ENCODE measurements at places on chromosomes 16 and 17.
A peak's percentile ranks its signal among the peaks of the same experiment; 100 is the strongest.

DNA sequence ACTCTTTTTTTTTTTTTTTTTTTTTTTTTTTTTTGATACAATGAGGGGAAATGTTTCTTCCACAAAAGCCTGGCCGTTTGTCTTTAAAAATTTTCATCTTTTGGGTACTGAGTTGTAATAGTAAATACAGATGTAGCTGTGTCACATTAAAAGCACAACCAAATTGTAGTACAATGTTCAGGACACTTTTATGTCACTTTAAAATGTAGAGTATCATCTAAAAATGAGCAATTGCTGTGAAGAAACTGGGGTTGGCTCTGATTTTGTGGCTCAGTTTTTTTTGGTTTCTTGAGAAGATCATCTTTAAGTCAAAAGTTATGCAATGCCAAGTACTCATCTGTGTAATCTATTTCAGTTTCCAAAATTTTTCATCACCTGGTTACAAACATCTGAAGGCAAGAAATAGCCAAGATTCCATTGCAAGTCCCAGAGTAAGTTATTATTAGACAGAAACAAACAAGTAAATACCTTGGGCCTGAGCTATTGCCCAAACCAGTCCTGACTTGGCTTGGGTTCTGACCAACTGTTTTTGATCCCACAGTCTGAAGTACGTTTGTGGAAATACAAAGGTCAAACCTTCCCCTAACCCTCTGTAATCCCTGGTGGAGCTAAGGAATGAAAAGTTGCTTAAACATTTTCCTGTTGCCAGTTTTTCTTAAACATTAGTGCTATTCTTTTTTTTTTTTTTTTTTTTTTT, 717.2 kb downstream of the WWOX start:
- no peak for DNase-seq

DNA sequence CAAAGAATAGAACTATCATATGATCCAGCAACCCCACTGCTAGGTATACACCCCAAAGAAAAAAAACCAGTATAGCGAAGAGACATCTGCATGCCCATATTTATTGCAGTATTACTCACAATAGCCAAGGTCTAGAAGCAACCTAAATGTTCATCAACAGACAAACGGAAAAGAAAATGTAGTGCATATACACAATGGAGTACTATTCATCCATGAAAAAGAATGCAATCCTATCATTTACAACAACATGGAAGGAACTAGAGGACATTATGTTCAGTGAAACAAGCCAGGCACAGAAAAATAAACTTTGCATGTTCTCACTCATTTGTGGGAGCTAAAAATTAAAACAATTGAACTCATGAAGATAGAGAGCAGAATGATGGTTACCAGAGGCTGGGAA, 55.3 kb downstream of the WDR59 start:
- no peak for DNase-seq

DNA sequence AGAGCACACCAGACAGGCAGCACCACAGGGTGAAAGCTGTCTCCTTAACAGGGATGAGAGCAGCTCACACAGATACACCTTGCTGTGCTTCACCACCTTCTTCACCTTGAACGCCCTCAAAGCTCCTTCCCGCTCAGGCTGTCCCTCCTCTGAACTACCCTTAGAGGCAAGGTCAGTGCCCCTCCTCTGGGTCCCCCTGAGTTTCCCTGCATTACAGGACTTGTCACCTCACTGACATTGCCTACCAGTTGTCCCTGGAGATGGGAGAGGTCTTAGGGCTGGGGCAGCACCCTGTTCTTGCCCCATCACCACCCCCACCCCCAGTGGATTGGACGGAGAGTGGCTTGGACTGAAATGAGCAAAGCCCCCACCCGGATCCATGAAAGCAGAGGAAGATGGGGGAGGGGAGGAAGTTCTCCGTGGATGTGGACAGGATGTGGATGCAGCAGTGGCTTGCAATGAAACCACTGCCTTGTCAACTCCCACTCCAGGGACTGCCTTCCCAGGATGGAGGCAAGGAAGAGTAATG, 73.2 kb upstream of the CDH5 start:
- no peak for DNase-seq

GRCh38 chr16:1564325-1564724, 30.9 kb downstream of the TMEM204 start:
- DNase-seq = no peak

- no peak for DNase-seq
Measured at GRCh38 chr16:49307176-49307575, 25.5 kb upstream of the CBLN1 start.

DNA sequence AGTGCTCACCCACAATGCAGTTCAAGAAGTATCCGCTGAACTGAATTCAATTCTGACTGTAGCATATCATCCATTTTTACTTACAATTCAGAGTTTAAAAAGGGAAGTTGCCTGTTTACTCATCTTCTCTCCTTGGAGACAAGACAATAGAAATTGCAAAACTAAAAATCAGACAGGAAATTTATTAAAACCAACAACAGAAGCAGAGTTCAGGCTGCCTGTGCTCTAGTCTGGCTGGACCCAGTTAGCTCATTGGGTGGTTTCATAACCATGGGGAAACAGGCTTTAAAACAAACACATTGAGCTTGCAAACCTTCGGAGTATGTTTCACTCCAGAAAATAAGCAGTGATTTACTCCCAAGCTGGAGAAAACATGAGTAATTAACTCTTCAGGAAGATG, 321.4 kb downstream of the GRIN2A start:
- no peak for DNase-seq

DNA sequence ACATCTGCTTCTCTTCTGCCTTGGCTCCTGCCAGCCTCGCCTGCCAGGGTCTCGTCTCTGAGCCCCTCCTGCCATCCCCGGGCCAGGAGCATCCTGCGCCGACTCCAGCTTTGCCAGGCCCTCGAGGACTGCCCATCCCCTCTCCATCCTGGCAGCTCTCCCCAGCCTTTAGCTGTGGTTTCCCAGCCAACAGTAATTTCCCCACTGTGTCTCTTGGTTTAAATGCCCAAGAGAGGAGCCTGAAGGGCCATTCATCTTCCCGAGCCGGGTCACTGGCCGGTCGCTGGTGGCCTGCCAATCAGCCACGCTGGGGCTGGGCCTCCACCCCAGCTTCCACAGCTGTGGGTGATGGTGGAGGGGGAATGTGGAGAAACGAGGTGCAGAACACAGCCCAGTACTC, 47.8 kb downstream of the MRC2 start:
- DNase-seq = no peak

- DNase-seq = no peak
Measured at GRCh38 chr17:66943484-66943883, 21.0 kb upstream of the CACNG4 start.

GRCh38 chr17:5562661-5563360, 21.5 kb downstream of the NLRP1 start:
- no peak for DNase-seq

DNA sequence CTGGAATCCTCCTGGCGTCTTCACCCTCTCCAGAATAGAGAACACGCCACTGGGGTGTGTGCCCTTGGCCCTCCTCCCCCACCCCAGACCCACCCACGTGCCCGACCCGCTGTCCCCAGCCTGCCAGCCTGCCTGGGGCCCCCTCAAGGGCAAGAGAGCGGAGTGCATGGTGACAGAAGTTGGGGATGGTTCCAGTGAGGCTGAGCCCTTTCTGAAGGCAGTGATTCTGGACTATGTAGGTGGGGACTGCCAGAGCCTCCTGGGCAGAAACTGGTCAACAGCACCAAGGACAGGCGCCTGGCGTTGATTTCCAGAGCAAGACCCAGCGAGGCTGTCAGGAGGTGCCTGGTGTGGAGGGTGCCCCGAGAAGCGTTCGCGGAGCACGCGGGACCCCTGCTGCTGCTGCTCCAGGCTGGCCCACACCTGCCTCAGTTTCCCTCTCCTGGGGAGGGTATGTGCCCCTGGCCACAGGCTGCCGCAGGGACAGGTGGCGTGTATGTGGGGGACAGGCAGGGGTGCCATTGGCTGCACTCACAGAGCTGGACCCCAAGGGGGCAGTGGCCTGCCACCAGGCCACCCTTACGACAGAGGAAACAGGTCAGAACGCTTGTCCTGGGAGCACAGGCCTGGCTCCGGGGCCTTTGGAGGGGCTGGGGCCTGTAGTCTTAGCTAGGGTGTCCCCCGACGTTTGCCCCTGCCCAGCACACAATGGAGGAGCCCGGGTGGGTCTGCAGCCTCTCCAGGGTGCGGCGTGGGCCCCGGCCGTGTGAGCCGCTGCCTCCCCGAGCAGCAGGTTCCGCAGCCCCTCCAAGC, 1.2 kb downstream of the SSTR5 start:
- DNase-seq = no peak

GRCh38 chr17:20797292-20797691, 217.8 kb downstream of the CDRT15L2 start:
- no peak for DNase-seq

GRCh38 chr17:80962356-80963329, 29.0 kb upstream of the CHMP6 start:
- no peak for DNase-seq

- DNase-seq = no peak
Measured at GRCh38 chr17:79681628-79682261, 49.0 kb upstream of the ENPP7 start.

DNA sequence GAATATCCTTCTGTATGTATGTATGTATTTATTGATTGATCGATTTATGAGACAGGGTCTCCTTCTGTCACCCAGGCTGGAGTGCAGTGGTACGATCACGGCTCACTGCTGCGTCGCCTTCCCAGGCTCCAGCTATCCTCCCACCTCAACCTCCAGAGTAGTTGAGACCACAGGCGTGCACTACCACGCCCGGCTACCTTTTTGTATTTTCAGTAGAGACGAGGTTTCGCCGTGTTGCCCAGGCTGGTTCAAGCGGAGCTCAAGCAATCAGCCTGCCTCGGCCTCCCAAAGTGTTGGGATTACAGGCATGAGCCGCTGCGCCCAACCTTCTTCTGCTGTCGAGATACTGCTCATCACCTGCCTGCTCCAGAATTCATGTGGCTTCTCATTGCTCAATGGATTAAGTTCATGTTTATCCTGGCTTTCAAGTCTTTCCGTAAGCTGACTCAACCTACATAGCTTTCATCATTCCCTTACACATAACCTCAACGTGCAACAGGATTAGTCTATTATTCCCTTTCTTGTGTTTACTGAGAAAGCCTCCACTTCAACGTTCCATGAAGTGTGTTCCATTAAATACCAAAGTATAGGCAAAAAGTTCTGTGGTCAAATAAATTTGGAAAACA, 13.6 kb downstream of the TAC4 start:
- no peak for DNase-seq

- DNase-seq = peak; percentile 44
Measured at GRCh38 chr16:30761427-30761927, 385 bp downstream of the CFAP119 start.

DNA sequence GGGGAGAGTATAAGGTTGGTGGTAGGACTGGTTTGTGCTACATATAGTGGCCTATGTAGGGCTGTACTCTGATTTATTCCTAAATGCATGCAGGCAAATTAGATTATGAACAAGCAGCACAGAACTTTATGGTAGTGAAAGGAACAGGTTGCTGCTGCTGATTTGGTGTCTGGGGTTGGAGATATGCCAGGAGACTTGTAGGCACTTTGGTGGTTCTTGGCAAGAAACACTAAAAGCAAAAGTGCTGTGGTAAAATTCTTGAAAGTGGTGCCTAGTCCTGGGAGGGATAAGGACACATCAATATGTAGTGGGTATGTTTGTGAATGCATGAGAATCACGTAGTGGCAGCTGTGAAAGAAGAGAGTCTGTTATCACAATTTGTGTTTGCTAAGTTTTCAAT, 2126.0 kb downstream of the TP53TG3F start:
- DNase-seq = no peak

GRCh38 chr16:1791256-1791942, 2.1 kb downstream of the IGFALS start:
- DNase-seq = no peak

GRCh38 chr16:85151079-85151602, 38.9 kb upstream of the CIBAR2 start:
- DNase-seq = no peak

DNA sequence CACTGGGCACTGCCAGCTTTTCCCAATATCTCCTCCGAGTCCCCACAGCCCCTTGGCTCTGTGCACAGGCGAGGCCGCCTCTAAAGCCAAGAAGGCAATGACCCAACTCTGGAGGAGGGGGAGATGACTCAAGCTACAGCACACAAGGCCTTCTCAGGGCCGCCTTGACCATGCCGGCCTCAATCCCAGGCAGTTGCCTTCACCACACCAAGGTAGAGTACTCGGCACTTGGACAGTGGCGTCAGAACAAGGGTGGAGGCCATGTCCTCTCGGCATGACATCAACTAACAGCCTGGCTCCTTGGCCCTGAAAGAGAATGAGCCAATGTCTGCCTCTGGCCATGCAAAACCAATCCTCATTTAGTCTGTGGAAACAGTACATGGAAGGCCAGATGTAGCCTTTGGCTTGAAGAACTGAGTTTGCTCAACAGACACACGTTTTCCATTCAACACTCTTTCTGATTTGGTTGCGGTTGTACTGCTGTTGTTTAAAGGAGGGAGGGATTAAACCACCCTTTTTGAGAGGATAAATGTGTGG, 139.6 kb downstream of the XYLT1 start:
- DNase-seq = no peak

GRCh38 chr17:63382826-63383225, 63.3 kb downstream of the CYB561 start:
- DNase-seq = no peak

GRCh38 chr16:81601601-81602255, 157.1 kb downstream of the CMIP start:
- DNase-seq = no peak

DNA sequence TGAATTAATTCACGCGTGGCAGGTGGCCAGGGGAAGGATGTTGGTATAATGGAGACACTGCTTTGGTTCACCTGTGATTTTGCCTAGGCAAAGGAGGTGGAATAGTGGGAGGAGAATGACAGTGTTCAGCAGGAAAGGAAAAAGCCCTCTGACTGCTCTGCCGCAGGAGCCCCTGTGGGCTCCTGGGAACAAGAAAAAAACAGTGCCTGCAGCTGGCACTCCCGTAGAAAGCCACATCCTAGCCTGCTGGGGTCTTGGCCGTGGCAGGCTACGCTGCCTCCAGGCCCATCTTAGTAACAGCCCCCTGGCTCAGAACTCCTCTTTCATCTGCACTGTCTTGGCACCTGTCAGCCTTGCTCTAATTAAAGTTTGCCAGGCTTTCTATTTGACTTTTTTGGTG, 20.6 kb downstream of the ADORA2B start:
- no peak for DNase-seq

DNA sequence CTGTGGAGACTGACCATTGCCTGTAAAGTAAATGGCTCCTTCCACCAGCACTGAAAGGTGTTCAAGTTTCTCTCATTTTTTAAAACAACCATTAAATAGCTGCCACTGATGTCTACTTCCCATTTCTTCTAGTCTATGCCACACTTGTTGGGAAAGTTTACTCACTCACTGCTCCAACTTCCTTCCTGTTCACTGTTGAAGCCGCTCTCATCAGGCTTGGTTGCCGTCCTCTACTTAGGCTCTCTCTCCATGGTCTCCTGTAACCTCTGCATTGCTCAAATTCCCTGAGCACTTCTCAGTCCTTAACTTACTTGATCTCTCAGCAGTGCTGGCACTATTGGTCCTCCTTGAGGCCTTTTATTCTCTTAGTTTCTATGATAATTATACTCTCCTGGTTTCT, 32.4 kb downstream of the SNX11 start:
- no peak for DNase-seq

DNA sequence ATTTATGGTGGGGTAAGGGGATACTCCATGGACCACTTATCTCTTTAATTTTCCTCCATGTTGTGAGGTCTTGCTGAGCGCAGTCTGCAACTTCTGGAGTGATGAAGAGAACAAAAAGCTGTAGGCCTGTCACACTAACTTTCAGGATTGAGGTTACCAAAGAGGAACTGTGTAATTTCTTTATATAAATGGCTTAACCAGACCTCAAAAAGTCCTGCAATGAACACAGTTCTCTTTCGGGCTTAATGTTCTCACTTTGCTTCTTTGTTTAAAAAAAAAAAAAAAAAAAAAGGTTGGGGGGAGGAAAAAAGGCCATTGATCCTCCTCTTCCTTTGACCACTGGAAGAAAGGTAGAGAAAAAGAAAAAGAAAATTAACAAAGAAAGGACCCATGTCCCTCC, 86.8 kb upstream of the SOX9 start:
- no peak for DNase-seq
